ENCODE measurements at places on chromosomes 6 and 20.
A peak's percentile ranks its signal among the peaks of the same experiment; 100 is the strongest.

- no peak for DNase-seq
These were observed 90.1 kb upstream of the EDN1 start for GRCh38 chr6:12200015-12200564.

- no peak for DNase-seq
These were observed 25.7 kb upstream of the AAR2 start for GRCh38 chr20:36210436-36211021.

- no peak for DNase-seq
These were observed 1.8 kb upstream of the TGM3 start for GRCh38 chr20:2293971-2294370.

DNA sequence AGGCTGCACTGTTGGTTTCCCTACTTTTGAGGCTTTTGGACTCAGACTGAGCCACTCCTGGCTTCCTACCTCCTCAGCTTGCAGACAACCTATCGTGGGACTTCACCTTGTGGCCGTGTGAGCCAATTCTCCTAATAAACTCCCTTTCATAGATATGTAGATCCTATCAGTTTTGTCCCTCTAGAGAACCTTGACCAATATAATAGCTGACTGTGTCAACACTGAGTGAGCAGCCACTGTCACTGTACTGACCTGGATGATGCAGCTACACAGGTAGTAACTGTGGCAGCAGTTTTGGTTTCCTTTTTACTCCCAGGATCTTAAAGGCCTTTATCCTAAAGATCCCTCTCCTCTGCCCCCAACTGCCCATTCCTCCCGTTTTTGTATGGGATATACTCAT, 70.2 kb downstream of the SLC22A3 start:
- no peak for DNase-seq

DNA sequence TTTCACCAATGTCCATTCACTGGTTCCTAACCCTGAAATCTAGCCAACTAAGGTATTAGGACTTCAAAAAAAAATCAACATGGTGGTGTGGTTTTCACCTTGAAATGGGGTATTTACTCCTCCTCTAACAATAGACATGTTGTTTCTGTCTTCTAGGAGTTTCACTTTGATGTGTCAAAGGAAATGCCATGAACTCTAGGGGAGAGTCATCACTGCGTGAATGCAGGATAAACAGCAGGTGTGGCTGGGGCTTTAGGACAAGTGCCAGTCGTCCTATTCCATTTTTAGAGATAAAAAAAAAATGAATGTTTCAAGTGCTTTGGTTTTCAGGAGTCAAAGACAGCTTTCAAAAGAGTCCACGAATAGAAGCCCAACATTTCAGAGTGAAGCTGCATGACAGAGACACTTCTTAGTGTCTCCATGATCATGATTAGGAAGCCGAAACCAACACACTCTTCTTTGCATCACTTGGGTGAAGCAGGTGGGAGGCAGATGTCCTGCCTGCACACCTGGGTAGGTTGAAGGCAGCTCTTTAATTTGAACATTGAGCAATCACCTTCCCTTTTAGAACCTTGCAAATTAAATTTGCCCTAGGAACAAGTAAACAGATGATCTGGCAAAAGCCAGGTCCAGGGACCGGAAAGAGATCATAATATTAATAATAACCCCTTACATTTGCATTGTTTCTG, 328.5 kb upstream of the PRDM1 start:
- no peak for DNase-seq

- DNase-seq, result no peak
These were observed 175.0 kb downstream of the HAO1 start for GRCh38 chr20:7765221-7765620.

GRCh38 chr6:69907981-69908498, 41.7 kb downstream of the COL19A1 start:
- peak; percentile 86 for DNase-seq

DNA sequence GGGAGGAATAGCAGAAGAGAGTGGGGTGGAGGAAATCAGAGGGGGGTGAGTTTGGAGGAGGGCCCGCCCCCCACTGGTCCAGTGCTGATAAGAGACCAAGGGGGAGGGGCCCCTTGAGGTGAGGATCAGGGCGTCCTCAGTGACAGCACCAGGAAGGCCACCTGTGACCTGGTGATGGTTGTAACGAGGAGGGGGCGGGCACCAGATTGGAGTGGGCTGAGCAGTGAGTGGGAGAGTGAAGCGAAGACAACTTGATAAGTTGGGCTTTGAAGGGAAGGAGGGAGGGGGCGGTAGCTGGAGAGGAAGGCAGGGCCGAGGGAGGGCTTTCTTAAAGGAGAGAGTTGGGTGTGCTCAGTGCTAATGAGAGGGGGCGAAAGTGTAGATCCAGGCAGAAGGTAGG, 30.7 kb downstream of the CDH22 start:
- no peak for DNase-seq

DNA sequence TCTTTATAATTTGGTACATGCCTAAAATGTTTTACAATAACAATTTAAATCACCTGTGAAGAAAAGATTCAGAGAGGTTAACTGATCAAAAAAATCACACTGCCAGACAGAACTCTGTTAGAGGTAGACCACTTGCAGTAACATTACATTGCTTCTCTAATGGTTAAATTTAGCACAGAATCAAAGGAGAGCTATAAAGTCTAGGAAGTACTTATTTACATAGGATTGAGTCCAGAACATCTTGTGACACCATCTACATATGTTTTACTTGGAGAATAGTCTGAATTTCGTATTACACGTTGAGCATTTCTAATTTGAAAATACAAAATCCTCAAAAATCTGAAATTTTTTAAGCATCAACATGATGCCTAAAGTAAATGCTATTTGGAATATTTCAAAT, 17.2 kb upstream of the TBC1D20 start:
- peak; percentile 26 for DNase-seq

- DNase-seq, result no peak
These were observed 5.4 kb downstream of the GLP1R start for GRCh38 chr6:39053854-39054576.

DNA sequence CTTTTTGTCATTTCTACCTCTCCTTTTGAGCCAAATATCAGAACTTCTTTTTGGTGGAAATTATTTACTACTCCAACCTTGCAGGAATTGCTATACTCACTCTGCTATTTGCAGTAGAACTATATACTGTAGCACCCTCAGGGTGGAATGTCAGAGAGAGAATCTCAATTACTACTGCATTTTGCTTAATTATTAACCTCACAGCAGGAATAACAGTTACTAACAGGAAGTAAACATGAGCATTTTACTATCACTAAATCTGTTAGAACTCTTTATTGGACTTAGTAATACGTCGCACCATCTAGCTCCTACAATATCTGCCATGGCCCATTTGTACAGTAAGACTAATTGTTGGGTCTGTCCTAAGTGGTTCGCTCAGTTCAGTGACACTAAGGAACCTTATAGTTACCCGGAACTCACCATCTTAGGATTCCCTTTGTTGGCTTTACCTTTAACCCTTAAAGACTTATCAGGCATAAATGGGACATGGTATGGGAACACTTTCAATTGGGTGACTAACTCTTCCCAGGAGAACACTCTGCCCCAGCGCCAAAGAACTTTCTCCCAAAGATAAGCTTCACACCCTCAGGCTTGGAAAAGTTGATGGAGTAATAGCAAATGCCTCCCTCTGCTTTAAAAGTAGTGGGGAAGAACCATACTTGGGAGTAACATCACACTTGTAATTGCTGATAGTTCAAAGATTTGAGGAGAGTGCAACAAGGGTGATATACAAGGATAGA, 38.8 kb downstream of the PLN start:
- DNase-seq, result no peak

DNA sequence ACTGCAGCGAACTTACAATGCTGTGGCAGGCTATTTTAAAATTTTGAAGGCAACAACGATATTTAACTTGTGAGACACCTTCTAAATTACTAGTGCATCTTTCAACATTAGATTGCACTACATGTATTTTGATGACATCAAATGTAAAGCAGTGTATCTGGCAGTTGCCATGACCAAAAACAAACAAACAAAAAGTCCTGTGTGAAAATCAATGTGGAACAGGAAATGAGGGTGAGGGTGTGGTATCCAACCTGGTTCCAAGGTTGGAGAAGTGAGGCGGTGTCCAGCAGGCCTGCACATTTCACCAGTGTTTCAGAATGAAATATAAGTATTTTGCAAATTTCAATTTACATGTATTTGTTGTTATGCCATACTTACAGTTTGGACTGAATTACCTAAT, 112.0 kb downstream of the LAMP5 start:
- DNase-seq, result no peak

- DNase-seq, result no peak
These were observed 46.7 kb downstream of the RNGTT start for GRCh38 chr6:88916615-88917208.

GRCh38 chr20:52757411-52757810, 214.7 kb upstream of the TSHZ2 start:
- DNase-seq, result no peak

- DNase-seq, result peak; percentile 76
These were observed 88.6 kb downstream of the LIN28B start for GRCh38 chr6:105045526-105045925.

- no peak for DNase-seq
These were observed 41.5 kb upstream of the SMIM28 start for GRCh38 chr6:138336221-138336620.

DNA sequence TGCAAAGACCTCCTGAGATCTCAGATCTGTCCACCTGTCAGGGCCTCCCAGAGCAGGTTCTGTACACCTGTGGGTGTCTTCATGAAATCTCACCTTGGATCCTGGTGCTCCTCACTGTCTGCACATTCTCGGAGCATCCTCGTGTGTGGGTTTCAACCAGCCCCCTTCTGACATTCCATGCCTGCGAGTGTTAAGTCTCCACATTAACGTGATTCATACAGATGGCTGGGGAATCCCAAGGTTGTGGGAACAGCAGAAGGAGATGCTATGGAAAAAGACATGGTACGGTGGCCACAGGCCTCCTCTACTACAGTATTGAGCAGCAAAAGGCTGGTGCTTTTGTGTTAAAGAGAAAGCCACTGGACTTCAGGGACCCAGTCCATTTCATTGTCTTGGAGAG, 556.5 kb downstream of the DHX35 start:
- peak; percentile 72 for DNase-seq

- no peak for DNase-seq
These were observed 41.7 kb downstream of the ALDH5A1 start for GRCh38 chr6:24536466-24536865.

DNA sequence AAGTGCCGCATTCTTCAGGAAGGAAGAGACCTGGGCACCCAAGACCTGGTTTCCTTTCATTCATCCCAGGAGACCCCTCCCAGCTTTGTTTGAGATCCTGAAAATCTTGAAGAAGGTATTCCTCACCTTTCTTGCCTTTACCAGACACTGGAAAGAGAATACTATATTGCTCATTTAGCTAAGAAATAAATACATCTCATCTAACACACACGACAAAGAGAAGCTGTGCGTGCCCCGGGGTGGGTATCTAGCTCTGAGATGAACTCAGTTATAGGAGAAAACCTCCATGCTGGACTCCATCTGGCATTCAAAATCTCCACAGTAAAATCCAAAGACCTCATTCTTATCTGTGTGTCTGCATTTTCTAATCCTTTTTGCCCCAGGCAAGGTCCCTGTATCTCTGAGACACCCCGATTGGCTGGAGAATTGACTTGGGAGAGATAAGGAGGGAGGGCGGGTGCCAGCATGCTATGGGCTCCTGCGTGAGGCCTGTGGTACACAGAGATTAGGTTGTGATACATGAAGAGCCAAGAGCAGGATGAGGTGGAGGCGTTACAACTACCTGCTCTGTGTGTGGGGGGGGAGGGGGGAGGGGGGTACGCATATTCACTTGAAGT, 4.8 kb downstream of the MUC21 start:
- DNase-seq, result no peak

DNA sequence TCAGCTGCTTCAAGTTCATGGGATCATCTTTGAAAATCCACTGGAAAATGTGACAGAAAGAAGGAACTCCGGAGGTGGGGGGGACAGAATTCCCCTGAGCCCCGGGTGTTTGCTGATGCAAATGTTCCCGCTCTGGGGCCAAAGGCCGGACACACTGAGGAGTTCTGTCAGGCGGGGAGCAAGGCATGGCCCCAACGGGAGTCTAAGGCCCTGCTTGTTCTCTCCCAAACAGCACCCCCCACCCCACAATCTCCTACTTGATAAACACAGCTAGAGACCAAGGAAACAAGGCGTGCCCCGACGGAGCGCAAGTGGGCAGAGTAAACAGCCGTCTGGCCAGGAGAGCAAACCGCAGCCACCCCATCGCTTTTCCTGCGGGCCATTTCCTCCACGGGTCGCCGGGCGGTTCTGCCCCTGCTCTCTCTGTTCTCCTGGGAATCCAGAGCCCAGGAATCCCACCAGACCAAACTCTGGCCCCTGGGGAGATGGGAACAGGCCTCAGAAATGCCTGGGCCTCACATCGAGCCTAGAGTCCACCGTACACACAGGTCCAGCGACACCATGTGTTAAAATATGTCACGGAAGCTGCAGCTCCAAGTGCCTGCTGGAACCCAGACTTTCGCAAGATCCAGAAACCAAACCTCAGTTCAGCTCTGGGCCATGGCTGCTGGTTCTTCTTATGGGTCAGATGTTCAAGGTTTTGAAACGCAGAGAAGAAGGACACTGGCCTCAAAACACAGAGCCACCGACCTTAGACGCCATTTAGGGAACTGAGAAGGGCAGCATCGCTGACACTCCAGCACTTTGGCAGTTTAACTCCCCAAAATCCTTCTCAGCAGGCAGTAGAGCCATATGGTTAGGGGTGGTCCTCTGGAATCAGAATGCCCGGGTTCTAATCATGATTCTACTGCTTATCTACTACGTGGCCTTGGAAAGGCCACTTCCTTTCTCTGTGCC, 104.2 kb downstream of the PREX1 start:
- DNase-seq, result peak; percentile 51

DNA sequence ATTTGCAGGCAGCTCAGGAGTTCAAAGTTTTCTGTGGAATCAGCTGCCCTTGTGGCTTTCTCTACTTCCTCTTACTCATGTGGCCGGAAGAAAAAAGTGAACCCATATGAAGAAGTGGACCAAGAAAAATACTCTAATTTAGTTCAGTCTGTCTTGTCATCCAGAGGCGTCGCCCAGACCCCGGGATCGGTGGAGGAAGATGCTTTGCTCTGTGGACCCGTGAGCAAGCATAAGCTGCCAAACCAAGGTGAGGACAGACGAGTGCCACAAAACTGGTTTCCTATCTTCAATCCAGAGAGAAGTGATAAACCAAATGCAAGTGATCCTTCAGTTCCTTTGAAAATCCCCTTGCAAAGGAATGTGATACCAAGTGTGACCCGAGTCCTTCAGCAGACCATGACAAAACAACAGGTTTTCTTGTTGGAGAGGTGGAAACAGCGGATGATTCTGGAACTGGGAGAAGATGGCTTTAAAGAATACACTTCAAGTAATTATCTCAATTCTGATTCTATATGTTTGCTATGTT, 1.1 kb downstream of the MGME1 start:
- peak; percentile 71 for DNase-seq

GRCh38 chr20:47330071-47330470, 26.4 kb downstream of the ZMYND8 start:
- no peak for DNase-seq

- peak; percentile 41 for DNase-seq
These were observed 47.1 kb downstream of the DST start for GRCh38 chr6:56595490-56596122.

- DNase-seq, result no peak
These were observed 75.7 kb downstream of the ARID1B start for GRCh38 chr6:156852858-156853216.

- peak; percentile 47 for DNase-seq
These were observed 32.2 kb downstream of the MYLK4 start for GRCh38 chr6:2718334-2719092.
